ENCODE measurements at places on chromosomes 11 and 22.

DNA sequence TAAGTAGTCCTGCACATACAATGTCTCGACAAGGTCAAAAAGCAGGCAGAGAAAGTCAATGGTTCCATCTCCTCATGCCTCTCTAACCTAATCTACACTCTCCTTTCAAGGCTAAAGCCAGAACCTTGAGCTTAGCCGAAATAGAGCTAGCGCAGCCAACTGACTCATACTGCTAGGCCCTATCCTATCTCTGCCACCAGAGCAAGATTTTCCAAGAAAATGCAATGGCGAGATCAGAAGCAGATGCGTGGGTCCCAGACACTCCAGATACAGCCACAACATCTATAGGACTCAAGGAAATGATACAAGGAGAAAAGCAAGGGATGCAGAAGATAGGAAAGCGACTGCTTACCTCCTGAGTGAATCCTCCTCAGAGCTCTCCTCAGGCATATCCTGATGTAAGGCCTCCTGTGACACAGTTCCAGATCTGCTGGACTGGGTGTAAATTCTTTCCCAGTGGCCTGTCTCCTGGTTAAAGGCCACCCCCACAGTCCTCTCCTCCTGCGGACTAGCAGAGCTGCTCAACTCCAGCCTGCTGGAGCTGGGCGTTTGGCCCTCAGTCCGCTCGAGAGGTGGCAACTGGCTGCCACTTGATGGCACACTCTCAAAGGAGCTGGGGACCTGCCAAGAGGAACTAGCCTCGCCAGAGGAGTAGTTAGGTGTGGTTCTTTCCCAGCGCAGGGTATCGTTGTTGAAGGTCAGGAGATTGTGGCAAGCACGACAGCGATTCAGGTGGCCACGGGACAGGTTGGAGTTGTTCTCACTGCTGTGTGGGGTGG, 52.0 kb downstream of the AMBRA1 start:
- no peak for DNase-seq

GRCh38 chr22:28051091-28051786, 132.2 kb upstream of the PITPNB start:
- no peak for DNase-seq

- DNase-seq: no peak
Measured at GRCh38 chr11:76250520-76251225, 44.4 kb upstream of the WNT11 start.

GRCh38 chr11:58573451-58574104, 2.1 kb downstream of the LPXN start:
- DNase-seq: peak; percentile 49

DNA sequence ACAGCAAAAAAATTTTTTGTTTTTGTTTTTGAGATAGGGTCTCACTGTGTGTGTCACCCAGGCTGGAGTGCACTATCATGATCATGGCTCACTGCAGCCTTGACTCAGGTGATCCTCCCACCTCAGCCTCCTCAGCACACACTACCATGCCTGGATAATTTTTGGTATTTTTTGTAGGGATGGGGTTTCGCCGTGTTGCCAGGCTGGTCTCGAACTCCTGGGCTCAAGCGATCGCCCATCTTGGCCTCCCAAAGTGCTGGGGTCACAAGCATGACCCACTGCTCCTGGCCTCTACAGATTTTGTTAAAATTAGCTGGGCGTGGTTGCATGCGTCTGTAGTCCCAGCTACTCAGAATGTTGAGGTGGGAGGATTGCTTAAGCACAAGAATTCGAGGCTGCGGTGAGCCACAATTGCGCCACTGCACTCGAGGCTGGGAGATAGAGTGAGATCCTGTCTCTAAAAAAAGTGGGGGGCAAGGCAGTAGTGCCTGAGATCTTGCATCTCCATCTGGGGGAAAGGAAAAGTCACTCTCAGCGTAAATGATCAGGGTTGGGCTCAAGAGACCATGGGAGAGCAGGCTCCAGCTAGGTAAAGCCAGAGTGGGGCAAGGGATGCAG, 10.6 kb upstream of the DGKZ start:
- no peak for DNase-seq

DNA sequence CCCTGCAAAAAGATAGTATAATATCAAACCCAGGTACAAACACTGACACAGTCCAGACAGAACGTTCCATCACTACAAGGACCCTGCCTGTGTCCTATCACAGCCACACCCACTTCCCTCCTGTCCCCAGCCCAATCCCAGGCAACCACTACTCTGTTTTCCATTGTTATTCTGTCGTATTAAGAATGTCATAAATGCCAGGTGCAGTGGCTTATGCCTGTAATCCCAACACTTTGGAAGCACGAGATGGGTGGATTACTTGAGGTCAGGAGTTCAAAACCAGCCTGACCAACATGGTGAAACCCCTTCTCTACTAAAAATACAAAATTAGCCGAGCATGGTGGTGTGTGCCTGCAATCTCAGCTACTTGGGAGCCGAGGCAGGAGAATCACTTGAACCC, 89.0 kb downstream of the TRMU start:
- DNase-seq: no peak

- no peak for DNase-seq
Measured at GRCh38 chr11:118524356-118524755, 2.9 kb upstream of the TTC36 start.

DNA sequence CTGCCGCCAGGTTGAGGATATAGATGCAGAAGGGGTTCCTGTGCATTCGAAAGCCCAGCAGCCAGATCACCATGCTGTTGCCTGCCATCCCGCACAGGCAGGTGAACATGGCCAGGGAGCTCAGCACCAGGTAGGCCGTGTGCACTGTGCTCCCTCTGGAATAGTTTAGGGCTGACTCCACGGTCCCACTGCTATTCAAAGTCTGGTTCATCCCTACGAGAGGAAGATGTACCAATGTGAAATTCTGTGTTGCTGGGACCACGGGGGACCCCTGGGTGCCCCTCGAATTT, at the start of gene MRGPRD:
TSS of gene MRGPRD (minus strand) at position 211 of the 290 bp plus-strand sequence. CDS start at position 211, 0 bp downstream.
- DNase-seq: no peak

GRCh38 chr11:95322539-95322938, 91.5 kb upstream of the SESN3 start:
- DNase-seq: no peak

- DNase-seq: no peak
Measured at GRCh38 chr11:124222407-124222806, 18.5 kb upstream of the OR8G1 start.

DNA sequence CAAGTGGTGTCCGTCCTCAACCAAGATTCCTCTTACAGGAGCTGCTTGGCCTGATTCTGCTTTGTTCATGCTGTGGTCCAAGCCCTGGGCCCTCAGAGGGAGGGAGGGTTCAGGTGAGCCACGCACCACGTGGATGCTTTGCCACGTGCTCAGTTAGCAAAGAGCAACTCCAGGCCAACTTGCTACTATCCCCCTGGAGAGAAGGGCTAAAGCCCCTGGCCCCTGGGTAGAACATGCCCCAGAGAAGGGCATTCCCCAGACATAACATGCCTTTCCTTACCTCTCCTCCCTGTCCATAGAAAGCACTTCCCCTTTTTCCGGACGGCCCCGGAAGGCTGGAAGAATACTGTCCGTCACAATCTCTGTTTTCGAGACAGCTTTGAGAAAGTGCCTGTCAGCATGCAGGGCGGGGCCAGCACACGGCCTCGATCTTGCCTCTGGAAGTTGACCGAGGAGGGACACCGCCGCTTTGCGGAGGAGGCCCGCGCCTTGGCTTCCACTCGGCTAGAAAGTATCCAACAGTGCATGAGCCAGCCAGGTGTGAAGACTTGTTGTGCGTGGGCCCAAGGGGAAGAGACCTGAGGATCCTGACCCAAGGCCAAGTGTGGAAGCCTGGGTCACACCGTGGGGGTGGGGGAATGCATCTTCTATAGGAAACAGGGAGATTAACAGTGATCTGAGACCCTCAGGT, 8.8 kb downstream of the FOXR1 start:
- DNase-seq: no peak

DNA sequence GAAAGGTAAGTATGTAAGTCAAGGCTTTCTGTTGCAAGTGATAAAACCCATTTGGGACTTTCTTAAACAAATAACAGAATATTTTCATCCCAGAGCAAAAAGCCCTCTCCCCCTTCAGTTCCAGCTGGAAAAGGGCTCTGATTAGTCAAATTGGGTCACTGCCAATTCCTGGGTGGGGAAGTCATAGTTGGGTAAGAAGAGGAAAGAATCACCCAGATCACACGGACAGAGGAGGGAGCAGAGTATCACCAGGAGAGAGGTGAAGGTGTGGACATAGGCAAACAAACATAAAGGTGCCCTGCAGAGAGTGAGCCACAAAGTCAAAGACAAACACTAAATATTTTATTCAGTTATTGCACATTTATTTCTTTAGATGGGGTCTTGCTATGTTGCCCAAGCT, 36.3 kb upstream of the SORL1 start:
- DNase-seq: no peak

DNA sequence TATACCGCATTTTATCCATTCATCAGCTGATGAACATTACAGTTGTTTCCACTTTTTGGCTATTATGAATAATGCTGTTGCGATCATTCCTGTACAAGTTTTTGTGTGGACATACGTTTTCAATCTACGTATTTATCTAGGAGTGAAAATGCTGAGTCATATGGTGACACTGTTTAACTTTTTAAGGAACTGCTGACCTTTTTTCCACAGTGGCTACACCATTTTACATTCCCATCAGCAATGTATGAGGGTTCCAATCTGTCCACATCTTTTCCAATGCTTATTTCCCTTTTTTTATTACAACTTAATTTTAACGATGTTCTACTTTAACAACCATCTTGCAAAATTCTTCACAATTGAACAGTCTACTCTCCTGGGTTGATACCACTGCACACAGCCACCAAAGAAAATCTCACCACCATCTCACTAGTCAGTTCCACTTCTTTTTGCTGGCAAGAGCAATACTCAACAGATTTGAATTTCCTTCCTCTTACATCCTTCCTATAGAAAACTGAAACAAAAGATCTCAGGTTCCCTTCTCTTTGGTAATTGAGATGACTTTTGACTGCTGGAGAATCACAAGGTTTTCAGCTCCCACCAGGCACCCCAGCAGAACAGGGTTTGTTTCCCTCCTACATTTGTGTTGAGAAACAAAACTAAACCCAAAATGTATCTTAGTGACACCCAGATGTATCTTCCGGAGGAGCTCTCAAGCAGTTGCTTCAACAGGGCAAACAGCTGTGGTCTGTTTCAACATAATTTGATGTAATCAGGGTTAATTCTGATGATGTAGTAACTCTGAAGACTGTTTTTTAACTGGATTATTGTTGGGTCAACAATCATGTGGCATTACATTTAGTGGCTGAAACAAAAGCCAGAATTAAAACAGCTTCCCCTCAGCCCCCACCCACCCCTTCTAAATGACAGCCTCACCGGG, 7.0 kb upstream of the GAB2 start:
- DNase-seq: no peak

GRCh38 chr11:10969387-10969786, 111.5 kb upstream of the ZBED5 start:
- DNase-seq: no peak

DNA sequence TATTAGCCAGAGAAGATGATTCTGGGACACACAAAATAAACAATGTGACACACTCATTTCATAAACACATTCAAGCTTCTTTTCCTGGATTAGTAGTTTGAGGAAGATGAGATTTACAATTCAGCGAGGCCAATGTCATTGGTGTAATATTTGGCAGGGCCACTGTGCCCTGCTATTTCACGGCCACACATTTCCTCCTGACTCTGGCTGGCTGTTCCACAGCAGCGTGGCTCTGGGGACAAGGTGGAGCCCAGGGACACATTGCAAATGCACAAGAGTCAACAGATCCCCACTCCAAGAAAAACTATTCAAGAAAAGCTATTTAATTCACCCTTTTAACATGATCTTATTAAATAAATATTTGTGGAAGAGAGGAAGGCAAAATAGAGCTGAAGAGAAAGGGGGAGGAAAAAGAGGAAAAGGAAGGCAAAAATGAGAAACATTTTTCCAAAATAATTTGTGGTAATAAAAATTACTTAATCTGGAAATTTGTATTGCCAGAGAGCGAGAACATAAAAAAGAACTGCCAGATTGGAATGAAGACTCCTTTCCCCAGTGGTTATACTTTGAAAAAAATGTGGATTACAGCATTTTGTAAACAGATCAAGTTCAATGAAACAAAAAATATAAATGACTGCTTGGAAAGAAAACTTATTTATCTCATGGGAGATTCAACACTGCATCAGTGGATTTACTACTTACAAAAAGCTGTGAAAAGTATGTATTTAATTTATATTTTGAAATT, 27.1 kb downstream of the NXPE2 start:
- DNase-seq: no peak

- DNase-seq: no peak
Measured at GRCh38 chr11:47924184-47924691, 56.1 kb upstream of the PTPRJ start.

DNA sequence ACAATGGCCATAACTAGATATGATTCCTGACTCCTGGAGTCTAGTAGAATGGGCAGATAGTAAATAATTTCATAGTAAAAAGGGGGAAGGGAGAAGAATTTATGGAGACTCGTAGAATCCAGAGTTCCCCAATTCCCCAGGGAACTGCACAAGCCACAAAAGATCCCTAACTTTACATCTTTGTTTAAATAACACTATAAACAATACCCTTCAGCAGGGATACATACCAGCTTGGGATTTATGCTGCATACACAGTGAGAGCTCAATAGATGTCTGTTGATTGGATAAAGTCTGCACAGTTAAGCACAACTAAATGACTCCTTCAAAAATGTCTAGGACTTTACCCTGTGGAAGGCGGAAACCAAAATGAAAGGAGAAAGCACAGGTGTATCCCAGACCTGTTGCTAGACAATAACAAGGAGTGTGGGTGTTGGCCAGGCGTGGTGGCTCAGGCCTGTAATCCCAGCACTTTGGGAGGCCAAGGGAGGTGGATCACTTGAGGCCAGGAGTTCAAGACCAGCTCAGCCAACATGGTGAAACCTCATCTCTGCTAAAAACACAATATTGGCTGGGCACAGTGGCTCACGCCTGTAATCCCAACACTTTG, 6.8 kb downstream of the SLC35F2 start:
- DNase-seq: no peak

DNA sequence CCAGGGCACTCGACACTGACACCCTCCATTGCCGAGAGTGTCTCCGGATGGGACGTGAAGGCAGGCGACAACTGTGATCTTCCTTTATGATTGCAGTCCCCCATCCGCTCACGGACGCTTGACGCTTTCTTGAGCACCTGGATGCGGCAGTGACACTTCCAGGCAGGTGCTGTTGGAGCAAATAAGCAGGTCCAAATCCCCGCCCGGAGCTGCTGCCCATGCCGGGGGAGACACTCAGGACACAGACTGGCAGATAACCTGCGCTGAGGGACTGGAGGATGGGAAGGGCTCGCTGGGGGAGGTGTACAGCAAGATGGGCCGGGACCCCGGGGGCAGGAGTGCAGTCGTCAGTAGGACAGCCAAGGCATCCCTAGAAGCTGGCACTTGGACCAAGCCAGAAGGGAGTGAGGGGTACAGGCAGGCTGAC, 1403.5 kb downstream of the BRD1 start:
- no peak for DNase-seq

DNA sequence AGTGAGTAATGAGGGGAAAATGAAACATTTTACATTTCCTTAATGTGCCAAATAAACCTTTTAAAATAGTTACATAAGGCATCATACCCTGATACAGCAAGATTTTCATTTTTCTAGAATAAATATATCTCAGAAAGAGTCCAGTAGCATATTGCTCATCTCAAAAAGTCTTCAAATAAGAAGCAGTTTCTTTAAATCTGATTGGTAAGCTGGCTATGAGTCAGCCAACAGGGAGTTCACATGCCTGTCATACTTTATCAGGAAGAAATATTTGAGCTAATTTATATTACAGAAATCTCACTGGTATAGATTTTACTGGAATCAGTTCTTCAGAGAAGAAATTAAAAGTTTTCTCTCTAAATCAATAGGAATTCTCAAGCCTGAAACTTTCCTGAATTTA, 258.1 kb downstream of the C11orf87 start:
- no peak for DNase-seq

- no peak for DNase-seq
Measured at GRCh38 chr11:59854871-59855270, 9.6 kb upstream of the CBLIF start.

Data from stimulated activated CD4-positive, alpha-beta T cell treated with anti-CD3 and anti-CD28 coated beads, Interleukin-15, amount 100 ng/mL, for 1 hour (primary cell).